ENCODE measurements at places on chromosomes 5 and 9. TPM values are rescaled to one million over a fixed set of nuclear protein-coding genes. Genes with fewer than 3 reads are reported as not detected.

DNA sequence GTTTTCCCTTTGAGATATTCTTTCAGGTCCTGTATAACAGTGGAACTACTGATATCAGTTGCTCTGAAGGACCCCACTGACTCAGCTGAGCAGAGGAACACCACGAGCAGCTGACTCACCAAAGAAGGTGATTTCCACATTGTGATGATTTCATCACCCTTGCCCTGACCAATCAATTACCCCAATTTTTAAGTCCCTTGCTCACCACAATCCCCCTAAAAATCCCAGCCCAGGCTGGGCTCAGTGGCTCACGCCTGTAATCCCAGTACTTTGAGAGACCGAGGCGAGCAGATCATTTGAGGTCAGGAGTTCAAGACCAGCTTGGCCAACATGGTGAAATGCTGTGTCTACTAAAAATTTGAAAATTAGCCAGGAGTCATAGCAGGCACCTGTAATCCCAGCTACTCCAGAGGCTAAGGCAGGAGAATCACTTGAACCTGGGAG lies 125.3 kb upstream of the ABCA1 start:
- no peak for DNase-seq

The SNCAIP gene
- total RNA-seq = 8.5 TPM

DNA sequence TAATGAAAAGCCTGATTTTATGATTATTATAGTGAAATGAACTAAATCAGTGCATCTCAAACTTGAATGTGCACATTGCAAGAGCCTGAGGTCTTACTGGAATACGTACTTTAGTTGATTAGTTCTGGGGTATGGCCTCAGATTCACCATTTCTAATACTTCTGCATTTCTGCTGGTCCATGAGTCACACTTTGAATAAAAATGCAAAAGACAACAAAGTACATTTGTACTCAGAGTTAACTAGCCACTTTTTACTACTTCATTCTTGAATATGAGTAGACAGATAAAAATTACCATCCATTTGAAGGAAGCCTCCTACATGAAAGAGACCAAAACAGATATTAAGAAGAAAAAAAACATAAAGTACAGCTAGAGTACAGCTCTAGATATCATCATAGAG lies 27.1 kb upstream of the PRR16 start:
- no peak for DNase-seq

The FCN2 gene
- not detected for total RNA-seq

DNA sequence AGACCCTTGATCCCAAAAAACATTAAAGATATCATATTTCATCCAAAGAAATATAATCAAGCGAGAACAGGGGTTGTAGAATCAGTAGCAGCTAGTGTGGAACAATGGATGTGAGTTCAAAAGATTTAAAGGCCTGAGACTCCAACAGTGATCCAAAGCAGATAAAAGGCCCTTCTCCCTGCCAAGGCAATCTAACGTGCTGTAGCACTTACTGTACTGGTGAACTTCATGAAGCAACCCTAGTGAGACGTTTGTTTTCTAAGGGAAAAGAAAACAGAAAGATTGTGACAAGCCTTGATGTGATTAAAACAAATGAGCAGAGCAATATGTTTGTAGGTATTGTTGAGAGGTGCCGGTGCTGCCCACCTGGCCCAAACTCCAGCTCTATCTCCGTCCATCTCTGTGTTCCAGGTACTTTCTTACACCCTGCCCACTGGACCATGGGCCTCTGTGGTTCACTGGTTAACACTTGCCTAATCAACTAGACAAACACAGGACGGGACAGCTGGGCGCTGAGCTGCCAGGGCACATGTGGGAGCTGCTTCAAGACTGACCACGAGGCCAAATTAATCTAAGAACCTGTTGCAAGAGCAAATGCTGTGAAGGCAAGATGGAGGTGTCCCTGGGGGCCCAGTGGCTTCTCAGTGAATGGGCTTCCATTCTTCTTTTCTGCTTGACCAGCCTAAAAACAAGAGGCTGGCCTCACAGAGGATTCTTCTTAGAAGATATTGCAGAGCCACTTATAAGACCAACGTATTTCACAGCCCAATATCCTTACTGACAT lies 265.5 kb downstream of the CWC27 start:
- no peak for DNase-seq

The AGXT2 gene
- not detected for total RNA-seq

GRCh38 chr5:108024986-108025385 lies 354.2 kb upstream of the EFNA5 start:
- DNase-seq = no peak

DNA sequence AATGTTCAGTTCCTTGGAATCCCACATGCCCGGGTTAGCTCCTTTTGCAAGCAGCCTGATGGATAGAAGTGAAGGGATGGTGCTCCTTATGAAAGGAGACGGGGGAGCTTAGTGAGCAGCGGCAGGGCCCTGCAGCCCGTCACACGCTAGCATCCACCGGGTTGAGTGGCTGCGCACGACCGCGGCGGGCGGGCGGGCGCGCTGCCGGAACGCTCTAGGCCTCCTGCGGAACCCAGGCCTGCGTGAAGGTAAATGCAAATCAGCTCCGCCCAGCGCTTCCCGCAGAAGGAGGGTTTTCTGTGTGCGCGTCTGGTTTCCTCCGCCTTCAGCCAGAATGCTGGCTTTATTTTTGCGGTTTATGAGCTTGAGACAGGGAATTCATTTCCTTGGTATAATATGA lies 19.8 kb downstream of the IL12B start:
- no peak for DNase-seq

The GLRA1 gene
- not detected for total RNA-seq

All from thoracic aorta (tissue), 2 donors.